ENCODE measurements at places on chromosomes 2 and 18.
A peak's percentile ranks its signal among the peaks of the same experiment; 100 is the strongest.

- no peak for DNase-seq
Measured at GRCh38 chr2:181354626-181355025, 102.6 kb upstream of the ITGA4 start.

GRCh38 chr18:77559274-77559910, 309.7 kb downstream of the GALR1 start:
- no peak for DNase-seq

DNA sequence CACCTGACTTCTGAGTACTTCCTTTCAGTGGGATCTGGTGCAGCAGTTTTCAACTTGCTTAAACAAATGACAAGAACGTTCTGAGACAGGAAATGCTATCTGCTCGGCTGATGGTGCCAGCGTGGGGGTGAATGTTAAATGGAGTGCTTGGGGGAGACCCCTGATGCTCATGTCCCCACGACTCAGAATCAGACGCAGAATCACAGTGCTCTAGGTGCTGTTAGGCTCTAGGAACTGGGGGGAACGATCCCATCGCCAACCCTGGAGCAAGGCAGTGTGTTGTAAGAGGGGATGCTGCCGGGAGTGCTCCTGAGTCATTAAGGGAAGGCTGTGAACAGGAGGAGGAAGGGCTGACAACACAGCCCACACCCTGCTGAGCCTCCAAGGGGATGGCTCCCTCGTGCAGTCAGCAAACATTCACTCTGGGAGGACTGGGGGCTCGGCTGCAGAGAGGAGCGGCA, 34.1 kb upstream of the KCNF1 start:
- DNase-seq = no peak

DNA sequence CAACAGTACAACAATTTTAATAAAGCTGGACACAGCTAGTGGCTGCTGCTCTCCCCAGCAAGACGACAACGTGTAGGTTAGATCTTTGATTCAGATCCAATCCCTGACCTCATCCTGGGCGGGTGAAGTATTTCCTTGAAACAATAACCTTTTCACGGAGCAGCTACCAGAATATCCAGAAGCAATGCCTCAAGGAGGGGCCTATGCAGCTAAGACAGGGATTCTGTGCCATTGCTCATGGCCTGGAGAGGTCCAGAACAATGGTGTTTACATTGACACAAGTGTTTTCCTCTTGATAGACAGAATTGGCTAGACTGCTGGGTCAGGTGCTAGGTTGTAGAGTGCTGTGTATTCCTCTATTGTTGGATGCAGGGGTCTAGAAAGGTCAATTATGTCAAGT, 520.1 kb downstream of the BCL11A start:
- DNase-seq = no peak

DNA sequence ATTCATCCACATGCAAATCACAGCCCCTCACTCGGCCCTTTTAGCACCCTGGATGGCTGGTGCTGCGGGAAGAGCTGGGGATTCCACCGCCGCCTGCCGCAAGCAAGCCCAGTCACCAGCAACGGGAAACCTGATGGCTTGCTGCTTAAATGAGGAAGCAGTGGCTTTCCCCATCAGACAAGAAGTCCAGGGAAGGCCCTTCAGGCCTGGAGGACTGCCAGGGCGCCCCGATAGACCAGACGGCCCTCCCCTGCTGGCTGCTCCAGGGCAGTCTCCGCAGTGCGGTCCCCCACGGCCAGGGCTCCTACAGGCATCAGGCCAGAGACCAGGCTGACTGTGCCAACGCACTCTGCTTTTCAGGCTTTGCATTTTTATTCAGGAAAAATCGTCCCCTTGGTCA, 439.1 kb downstream of the EIPR1 start:
- no peak for DNase-seq

- no peak for DNase-seq
Measured at GRCh38 chr2:151823651-151824050, 4.6 kb downstream of the ARL5A start.

GRCh38 chr2:167990062-167990461, 257.3 kb downstream of the STK39 start:
- no peak for DNase-seq

- peak; percentile 21 for DNase-seq
Measured at GRCh38 chr18:76875390-76876325, 53.3 kb downstream of the ZNF236 start.

DNA sequence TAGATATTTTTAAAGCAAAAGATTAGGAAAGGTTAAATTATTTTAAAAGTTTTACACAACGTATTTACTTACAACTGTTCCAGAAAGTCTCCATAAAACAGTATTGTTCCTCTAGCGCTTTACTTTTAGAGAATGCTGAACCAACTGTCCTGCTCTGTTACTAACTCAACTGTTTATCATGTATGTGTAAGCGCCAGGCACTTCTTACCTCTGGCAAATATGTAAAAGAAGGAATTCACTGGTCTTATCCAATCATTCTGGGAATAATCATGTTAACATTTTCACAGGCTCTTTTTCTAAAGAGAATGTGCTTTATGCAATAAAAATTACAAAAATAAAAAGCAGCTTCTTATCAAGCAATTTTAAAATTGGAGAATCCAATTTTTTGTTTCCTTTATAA, 68.0 kb downstream of the COBLL1 start:
- no peak for DNase-seq

DNA sequence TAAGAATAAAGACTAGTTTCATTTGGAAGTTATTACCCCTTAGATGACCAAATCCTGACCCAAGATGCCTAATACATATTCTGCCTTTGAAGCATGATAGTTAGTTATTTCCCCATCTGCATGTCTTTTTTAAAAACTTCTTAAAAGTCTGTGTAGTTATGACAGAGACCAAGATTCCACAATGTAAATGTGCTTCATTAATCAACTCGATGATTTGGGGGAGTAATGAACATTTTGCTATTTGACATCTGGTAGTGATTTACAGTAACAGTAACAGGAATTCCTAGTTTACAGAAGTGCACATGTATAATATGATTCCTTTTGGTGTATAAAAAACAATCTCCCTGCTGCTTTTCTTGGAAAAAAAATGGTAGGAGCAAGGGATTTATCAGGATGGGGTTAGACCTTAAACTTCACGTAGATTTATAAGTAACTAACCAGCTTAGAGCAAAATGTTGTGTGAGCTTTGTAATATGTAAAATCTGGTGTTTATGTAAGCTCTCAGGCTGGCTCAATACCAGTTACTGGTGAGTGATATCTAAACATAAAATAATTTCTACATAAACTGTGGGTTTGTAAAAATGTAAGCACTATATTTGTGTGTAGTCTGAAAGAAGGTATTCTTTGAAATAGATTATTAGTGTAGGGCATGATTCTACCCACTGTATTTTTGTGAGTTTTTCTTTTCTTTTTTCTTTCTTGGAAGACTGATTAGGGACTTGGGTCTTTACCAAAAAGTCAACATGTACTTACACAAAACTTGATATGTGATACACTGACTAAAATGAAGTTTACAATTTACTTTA, 641.6 kb downstream of the EPHA4 start:
- no peak for DNase-seq

DNA sequence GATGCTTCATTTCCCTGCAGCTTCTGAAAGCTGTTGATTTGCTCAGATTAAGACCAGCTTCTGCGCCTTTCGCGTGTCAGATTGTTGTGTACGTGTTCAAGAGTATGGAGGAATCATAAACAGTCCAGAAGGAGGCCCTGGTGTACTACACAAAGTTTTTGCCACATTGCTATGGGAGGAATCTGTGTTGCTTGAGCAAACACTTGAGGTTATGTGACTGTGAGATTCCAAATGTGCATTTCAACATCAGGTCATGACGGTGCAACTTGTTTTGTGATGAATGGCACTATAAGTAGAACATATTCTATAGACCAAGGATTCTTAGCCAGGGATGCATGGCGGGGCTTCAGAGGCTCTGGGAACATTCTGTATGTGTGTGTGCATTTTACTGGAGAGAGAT, 35.0 kb downstream of the SRSF7 start:
- no peak for DNase-seq

DNA sequence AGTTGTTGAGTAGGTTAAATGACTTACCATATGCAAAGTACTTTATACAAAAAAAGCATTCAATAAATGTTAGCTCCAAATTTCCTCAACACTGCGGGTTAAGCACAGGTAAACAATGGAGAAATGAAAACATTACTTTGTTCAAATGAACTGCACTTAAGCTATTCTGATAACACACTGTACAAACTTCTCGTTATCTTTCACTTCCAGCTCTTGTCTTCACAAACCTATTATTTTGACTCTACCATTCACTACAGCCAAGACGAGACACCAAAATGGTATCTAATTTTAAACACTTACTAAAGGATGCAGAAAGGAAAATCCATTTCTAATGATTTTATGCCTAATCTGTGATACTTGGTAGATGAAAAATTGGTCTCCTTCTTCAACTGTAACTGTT, 43.8 kb downstream of the SLC40A1 start:
- no peak for DNase-seq

GRCh38 chr2:158144914-158145625, 43.4 kb downstream of the UPP2 start:
- no peak for DNase-seq

DNA sequence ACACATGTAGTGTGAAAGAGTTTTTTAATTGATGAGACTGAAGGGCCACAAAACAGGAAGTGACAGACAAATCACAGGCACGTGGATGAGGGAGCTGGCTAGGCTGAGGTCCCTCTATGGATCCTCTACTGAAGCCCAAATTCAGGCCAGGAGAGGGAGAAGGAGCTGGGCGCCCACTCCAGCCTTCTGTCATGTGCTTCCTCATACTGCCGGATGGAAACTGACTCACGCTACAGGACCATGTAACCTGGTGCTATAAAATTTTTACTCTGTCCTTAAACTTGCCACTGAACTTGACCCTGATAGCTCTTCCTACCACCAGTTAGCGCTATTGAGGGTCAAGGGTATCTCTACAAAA, 31.3 kb downstream of the PSTPIP2 start:
- DNase-seq = no peak

- no peak for DNase-seq
Measured at GRCh38 chr2:107174171-107174570, 288.2 kb upstream of the ST6GAL2 start.

- no peak for DNase-seq
Measured at GRCh38 chr18:12445554-12445953, 37.8 kb downstream of the PRELID3A start.

DNA sequence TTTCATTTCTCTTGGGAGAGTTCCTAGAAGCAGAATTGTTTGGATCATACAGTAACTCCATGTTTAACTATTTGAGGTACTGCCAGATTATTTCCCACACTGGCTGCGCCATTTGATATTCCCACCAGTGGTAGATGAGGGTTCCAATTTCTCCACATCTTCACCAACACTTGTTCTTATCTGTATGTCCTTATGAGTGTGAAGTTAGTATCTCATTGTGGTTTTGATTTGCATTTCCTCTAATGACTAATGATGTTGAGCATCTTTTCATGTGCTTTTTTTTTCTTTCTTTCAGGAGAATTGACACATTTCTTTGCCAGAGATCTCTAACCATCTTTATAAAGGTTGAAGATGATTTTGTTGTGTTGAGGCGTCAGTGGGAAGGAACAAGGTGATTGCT, 4.1 kb upstream of the MGAT5 start:
- DNase-seq = no peak

GRCh38 chr2:193980599-193980998, 1676.4 kb upstream of the SLC39A10 start:
- DNase-seq = no peak

DNA sequence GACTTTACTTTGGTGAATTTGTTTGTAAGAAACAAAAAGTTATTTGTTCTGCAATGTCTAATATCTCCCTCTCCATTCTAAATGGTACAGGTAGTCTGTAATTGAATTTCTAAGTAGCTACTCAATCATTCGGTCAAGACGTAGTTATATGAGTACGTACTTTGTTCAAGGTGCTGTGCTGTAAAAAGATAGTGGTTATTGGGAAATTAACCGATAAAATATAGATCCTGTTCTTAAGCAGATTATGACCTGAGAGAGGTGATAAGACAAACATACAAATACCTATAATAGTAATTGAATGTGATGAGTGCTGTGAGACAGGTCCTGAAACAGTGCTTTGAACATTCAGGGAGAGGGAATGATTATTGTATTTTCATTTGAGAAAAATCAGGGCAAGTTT, 7.1 kb downstream of the NCOA1 start:
- no peak for DNase-seq

DNA sequence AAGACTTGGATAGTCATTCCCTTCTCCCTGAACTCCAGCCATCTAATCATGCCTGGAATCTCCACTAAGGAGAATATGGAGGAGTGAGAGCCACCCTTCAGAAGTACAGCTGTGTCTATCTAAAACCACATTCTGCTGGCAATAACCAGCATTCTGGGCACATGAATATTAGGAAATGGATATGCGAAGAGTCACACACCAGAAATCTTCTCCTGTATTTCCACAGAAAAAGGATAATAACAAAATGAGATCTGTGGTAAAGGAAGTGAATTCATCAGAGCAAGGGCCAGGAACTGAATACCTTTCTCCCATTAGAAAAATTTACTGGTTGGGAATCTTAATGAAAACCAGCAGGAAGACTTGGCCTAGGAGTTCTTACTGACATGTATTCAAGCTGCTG, 218.8 kb downstream of the SCG2 start:
- no peak for DNase-seq

- no peak for DNase-seq
Measured at GRCh38 chr2:200664770-200665494, 79.1 kb downstream of the AOX1 start.

DNA sequence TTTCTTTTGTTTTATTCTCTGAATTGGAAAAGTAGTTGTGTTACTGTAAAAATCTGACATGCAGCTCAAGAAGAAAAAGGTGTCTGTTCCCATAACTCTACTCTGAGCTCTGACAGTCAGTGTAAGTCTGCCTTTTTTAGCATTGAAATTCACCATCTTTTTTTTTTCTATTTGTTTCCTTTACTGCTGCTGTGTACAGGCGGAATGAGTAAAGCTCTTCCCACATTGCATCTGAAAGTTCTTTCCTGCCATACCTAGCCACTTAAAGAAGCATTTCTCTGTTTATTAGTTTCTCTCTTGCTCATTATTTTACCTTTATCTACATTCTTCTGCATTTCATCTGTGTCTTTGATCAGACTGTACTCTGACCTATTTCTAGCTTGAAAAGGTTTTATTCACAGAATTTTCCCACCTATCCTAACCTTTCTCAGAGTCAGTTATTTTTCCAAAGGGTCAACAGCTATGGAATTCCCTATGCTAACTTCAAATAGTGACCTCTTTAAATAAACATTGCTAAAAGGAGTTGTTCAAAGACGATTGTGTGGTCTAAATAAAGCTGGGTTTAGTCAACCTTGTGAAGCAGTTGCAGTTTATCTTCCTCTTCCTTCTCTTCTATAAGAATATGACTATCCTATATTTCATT, 1303.1 kb upstream of the ZEB2 start:
- no peak for DNase-seq

DNA sequence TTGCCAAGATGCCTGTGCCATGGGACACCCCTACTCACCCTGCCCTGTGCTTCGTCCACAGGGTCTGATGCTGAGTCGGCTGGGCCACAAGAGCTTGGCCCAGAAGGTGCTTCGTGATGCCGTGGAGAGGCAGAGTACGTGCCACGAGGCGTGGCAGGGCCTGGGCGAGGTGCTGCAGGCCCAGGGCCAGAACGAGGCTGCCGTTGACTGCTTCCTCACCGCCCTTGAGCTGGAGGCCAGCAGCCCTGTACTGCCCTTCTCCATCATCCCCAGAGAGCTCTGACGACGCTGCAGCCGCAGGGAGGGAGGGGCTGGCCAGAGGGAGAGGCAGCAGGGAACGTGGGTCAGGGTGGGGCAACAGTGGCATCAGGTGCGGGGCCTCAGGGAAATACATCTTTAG, 81.5 kb downstream of the STPG4 start:
- DNase-seq = no peak

All from stimulated activated CD4-positive, alpha-beta T cell treated with anti-CD3 and anti-CD28 coated beads, Interleukin-4, amount 100 ng/mL, for 48 hours (primary cell).